ENCODE measurements at places on chromosomes 3 and 15.

DNA sequence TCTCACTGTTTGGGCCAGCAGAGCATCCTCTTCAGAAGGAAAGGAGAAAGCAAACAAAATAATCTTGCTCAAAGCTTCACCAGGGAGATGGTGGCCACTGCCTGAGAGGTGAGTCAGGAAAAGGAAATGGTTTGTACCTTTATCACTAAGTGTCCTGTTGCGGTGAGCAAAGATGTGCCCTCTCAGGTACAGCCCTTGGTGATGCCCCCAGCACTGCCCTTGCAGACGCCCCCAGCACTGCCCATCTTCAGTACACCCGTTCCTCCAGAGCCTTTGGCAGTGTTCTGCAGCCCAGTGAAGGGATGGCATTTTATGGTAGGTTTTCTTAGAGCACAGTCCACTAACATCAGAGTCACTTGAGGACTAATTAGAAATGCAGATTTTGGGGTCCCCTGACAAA lies 92.3 kb downstream of the ZNF621 start:
- no peak for DNase-seq

DNA sequence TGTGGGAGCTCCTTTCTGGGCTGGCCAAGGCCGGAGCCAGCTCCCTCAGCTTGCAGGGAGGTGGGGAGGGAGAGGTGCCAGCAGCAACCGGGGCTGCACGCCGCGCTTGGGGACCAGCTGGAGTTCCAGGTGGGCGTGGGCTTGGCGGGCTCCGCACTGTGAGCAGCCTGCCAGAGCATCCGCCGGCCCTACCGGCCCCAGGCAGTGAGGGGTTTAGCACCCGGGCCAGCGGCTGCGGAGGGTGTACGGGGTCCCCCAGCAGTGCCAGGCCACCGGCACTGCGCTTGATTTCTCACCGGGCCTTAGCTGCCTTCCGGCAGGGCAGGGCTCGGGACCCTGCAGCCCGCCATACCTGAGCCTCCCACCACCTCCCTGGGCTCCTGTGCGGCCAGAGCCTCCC lies 651.0 kb upstream of the ARPP21 start:
- DNase-seq = no peak

- DNase-seq = no peak
Observed at GRCh38 chr3:175606650-175607318, 747.6 kb downstream of the NAALADL2 start.

DNA sequence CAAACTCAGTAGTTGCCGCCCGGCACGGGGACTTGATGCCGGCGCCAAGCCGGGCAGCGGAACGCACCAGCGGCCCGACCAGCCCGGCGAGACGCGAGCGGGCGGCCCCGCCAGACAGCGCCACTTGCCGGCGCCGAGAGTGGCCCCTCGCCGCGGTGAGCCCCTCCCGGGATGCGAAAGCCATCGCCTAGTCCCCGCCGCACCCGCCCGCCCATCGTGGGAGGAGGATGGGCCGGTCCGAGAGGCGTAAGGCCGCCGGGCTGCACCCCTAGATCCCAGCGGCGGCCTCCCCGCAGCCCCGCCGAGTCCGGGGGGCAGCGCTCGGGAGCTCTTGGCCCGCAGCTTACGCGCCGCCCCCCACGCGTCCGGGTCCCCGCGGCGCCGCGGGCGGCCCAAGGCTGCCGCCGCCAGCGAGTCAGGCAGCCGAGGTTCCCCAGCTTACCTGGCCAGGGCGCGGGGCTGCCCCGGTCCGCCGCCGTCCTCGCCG lies 609 bp downstream of the GOLGA8A start:
- DNase-seq = peak; percentile 12

GRCh38 chr3:79032686-79033318 lies 735.0 kb downstream of the ROBO1 start:
- peak; percentile 69 for DNase-seq

- no peak for DNase-seq
Observed at GRCh38 chr3:10444511-10444910, 60.9 kb downstream of the ATP2B2 start.

DNA sequence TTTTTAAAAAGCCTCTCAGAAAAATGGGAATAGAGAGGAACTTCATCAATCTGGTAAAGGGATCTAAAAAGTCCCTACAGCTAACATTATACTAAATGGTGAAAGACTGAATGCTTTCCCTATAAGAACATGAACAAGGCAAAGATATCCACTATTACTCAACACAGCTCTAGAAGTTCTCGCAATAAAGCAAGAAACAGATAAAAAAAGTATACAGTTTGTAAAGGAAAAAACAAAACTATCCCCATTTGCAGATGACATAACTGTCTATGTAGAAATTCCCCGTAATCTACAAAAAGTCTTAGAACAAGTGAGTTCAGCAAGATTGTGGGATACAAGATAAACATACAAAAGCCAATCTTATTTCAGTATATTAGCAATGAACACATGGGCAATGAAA lies 15.4 kb downstream of the EDC3 start:
- DNase-seq = no peak

DNA sequence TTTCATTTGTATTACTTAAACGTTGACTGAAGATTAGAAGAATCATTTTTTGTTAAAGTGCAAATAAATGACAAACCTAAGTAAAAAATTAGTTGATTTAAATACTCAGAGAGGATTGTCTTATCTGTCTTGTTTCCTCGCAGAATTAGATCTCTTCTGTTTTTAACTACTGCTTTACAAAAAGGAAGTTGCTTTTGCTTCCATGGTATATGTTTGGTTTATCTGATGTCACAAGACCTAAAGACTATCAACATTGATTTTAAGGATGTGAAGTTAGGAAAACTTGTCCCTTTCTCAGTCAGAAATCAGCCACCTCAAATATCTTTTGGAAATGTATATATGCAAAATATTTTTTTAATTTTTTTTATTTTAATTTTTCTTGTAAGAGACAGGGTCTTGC lies 28.7 kb downstream of the GPR171 start:
- DNase-seq = no peak

DNA sequence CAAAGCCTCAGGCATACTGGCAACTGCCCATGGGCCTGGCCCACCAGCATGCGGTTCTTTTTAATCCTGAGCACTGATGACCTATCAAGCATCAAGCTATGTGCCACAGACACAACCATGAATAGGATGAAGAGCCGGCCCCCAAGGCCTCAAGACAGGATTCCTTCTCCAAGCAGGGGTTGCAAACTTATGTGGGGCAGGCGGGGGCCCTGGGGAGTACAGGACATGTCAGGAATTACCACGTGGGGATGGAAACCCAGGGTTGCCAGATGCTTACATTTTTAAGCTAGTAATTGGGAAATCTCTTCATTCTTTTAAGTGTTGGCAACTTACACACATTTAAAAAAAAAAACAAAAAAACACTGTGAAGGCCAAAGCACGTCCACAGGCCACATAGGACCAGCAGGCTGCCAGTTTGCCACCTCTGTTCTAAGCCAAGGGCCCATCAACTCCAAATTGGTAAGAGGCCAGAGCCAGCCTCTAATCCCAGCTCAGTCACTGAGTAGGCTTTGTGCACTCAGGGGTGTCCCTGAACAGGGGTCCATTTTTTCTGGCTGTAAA lies 32.8 kb downstream of the BDH1 start:
- DNase-seq = peak; percentile 19

GRCh38 chr15:28969511-28970085 lies 83.8 kb downstream of the APBA2 start:
- DNase-seq = no peak

- DNase-seq = peak; percentile 59
Observed at GRCh38 chr15:71532994-71533393, 277.4 kb upstream of the NR2E3 start.

DNA sequence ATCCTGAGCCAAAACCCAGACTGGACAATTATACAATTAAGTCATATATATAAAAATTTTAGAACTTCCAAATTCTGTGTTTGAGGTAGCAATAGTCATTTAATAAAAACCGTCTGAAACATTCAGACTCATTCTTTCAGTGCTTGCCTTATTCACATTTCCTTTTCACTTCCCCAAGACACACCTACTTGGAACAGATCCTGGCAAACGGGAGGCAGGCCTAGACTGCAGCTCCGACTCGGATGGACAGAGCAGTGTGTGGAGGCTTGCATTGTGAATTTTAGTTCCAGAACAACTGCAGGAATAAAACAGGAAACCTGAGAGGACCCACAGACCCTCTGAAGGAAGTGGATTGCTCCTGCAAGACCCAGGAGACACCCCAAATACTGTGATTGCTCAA lies 341.4 kb downstream of the CNTN3 start:
- DNase-seq = peak; percentile 59

DNA sequence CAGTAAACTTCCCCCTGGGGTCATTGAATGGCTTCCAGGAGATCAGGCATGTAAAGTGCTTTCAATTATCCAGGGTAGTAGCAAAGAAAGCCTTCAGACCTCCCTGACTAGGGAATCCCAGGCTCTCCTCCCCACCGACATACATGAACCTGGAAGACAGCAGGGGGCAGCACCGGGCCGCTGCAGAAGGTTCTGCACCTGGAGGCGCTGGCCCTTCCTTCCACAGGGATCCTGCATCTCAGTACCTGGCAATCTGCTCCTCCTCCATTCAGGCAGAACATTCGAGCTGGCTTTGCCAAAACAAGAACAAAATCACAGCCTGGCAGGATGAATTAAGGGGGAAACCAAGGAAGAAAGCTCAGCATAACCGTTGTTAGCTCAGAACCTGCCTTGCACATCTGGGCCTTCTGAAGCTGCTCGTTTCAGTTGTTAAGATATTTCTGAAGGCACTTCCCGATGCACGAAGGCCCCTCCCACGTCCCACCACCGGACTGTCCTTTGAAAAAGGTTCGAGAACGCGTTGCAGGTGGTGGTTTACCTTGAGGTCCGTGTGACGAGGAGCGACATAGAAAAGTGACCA lies 237.7 kb downstream of the SLCO3A1 start:
- peak; percentile 14 for DNase-seq

DNA sequence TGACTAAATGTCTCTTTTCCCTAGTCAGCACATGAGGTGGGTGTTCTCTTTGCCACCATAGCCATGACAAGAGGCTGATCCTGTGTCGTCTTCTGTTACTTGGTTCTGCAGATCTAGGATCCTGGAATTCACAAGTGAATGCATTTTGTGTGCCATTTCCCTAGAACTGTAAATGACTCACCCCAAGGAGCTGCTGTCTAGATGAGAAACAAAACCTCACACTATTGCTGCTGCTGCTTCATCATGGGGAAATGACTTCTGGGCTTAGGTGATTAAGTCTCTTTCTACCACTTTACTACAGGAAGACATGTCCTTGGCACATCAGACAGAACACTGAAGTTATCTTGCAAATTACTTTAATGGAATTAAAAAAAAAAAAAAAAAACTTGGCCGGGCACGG lies 54.9 kb downstream of the SLCO3A1 start:
- DNase-seq = peak; percentile 73

- no peak for DNase-seq
Observed at GRCh38 chr3:141804447-141804777, 41.2 kb downstream of the GRK7 start.

DNA sequence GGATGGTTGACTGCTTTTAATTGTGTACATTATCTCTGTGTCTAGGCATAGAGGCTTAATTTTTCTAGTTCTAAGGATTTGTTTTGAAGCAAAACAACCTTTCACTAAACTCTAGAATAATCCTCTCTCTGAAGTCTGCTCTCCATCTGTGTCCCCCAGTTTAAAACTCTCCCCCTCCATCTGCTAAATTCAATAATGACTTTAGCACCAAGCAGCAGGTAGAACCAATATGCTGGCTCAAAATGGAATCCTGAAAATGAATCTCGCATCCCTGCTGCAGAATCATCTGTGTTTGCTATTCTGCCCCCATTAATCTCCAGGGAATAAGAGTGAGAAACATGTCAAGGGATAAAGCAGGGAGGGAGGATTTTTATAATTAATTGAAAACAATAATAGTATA lies 111.8 kb downstream of the TUSC7 start:
- no peak for DNase-seq

GRCh38 chr15:95300958-95301357 lies 1029.5 kb upstream of the NR2F2 start:
- peak; percentile 54 for DNase-seq

GRCh38 chr3:123586968-123587367 lies 2.1 kb upstream of the HACD2 start:
- DNase-seq = no peak

- DNase-seq = no peak
Observed at GRCh38 chr15:98738689-98739401, 90.5 kb downstream of the IGF1R start.

GRCh38 chr3:123193448-123194101 lies 8.2 kb upstream of the SEC22A start:
- no peak for DNase-seq

DNA sequence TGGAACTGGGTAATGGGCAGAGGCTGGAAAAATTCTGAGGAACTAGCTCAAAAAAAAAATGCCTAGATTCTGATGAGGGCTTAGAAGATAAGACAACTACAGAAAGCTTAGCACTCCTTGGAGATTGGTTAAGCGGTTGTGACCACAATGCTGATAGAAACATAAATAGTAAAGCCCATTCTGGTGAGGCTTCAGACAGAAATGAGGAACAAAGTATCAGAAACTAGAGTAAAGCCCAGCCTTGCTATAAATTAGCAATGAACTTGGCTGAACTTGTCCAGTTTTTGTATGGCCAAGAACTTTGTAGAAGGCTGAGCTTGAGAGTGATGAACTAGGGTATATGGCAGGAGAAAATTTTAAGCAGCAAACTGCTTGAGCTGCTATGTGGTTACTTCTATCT lies 25.4 kb downstream of the GOLGB1 start:
- DNase-seq = no peak

DNA sequence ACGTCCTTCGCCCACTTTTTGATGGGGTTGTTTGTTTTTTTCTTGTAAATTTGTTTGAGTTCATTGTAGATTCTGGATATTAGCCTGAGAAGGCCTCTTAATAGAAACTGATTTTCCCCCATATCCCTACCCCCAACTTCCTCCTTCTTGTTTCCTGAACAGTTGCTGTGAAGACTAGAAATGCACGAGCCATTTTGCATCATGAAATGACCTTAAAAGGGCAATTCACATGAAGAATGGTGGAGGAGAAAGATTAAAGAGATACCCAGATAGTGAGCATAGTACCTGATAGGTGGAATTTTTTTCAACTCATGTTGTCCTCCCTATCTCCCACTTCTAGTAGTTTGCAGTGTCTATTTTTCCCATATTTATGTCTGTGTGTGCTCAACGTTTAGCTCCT lies 55.2 kb upstream of the KCNH8 start:
- no peak for DNase-seq

DNA sequence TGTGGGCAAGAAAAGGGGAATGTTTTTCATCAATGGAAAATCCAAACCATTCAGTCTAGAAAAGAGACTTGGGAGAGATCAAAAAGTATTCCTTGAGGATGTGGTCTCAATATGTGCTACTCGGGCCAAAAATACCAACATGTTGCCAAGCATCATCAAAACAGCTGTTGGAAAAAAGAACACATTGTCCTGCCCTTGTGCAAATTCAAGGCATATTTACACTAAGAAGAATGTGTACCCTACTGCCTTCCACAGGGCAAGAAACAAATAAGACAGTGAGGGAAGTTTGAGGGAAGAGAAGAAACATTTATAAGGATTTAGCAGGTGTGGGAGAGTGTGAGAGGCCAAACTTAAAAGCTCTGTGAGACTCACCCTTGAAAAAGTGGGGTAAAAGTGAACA lies 252.1 kb downstream of the NTRK3 start:
- no peak for DNase-seq
